Stimulated activated CD8-positive, alpha-beta memory T cell treated with anti-CD3 and anti-CD28 coated beads, Interleukin-4, amount 100 ng/mL, for 48 hours (primary cell): ENCODE measurements at places on chromosomes 3 and 15.

- no peak for DNase-seq
Measured at GRCh38 chr3:76400141-76400540, 614.8 kb upstream of the ZNF717 start.

GRCh38 chr3:150729682-150730360, 26.1 kb upstream of the ERICH6 start:
- DNase-seq = no peak

DNA sequence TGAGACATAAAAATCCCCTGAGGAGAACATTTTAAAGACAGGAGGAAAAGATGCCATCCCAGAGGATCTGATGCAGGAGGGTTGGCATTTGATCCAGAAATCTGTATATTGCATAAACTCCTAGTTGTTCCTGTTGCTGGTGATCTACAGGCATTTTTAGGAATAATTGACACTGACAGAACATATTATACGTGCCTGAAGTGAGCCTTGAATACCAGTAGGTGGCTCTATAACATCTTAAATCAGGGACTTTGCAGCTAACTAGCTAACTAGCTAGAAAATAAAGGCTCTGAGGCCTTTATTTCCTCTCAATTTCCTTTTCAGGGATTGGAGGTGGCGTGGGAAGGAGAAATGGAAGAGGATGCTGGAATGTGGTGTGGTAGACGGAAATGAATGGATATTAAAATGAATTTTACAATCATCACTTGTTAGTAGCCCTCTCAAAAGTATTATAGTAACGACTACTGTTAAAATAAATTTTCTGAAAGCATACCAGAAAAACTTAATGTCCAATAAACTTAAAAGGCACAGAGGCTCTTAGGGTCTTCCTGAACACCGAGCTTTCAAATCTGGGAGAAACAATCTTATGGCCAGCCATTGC, 73.8 kb upstream of the ZBED2 start:
- DNase-seq = no peak

GRCh38 chr15:44698641-44699040, 12.5 kb downstream of the PATL2 start:
- DNase-seq = no peak

- no peak for DNase-seq
Measured at GRCh38 chr15:58611731-58612676, 137.5 kb downstream of the ADAM10 start.

GRCh38 chr15:74294010-74294409, 57.9 kb downstream of the CCDC33 start:
- DNase-seq = no peak

DNA sequence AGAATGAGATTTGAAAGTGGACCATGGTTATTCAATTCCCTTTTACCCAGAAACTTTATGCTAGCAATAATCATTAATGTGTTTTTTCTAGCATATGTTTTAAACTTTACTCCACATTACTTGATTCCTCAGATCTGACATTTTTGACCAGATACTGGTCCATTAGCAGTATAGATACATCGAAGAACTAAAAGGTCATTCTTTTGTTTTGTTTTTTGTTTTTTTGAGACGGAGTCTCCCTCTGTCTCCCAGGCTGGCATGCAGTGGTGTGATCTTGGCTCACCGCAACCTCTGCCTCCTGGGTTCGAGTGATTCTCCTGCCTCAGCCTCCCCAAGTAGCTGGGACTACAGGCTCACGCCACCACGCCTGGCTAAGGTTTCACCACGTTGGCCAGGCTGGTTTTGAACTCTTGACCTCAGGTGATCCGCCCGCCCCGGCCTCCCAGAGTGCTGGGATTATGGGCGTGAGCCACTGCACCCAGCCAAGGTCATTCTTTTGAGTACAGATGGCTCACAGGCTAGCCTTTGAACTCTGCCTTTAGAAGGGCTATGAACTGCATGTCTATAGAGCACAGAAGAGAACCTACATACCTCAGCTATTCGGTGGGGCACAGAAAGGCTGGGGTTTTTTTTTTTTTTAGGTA, 28.6 kb downstream of the CHP1 start:
- no peak for DNase-seq

GRCh38 chr3:127059072-127059471, 76.2 kb downstream of the PLXNA1 start:
- DNase-seq = no peak

- DNase-seq = no peak
Measured at GRCh38 chr3:112498914-112499711, at the start of gene BTLA. Gene BTLA (minus strand): TSS chr3:112499472. CDS start chr3:112499358, 114 bp downstream.

- no peak for DNase-seq
Measured at GRCh38 chr3:166304584-166304983, 467.4 kb upstream of the BCHE start.

- peak; percentile 58 for DNase-seq
Measured at GRCh38 chr3:142931222-142931621, 32.3 kb downstream of the PAQR9 start.

GRCh38 chr15:52039925-52040781, 21.1 kb downstream of the MAPK6 start:
- DNase-seq = no peak

- DNase-seq = peak; percentile 42
Measured at GRCh38 chr3:191328962-191329653, at the start of gene CCDC50. Gene CCDC50 (plus strand): TSS chr3:191329394. CDS start chr3:191329675, 281 bp downstream.

DNA sequence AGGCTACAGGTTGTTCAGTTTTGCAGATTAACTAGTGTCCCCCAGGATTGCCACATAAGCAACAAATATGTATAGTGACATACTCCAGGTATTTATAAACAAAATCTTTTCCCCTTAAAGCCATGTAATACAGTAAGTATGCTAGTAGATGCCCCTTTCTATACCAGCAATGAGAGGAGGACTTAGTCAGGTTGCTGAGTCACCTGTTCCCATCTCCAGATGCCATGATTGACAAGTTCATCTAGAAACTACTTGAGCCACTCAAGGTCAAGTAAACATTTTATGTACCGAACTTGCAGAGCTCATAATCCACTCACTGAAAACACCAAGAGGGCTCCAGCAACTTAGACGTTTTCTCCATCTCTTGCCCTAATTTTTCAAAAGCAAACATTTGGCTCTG, 18.2 kb downstream of the SLC9A9 start:
- DNase-seq = no peak

DNA sequence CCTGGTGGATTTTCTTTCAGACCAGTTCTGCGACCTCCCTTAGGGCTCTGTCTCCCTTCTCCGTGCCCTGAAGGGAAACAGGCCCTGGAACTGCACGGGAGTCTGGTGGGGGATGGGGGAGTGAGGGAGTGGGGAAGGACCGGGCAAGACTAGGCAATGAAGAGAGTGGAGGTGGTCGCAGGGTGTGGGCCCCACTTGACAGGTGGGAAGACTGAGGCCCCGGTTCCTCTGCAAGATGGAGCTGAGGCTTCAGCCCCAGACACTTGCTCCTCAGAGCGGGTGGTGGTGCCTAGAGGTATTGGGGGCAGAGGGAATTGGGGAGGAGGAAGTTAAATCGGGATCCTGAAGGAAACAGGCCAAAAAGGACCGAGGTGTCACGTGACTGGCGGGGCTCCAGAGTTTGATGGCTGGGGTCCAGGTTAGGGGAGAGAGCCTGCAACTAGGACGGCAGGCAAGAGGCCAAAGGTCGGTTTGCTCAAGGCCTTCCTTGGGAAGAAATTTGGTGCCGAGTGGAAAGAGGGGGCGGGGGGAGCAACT, 597 bp upstream of the CAMK1 start:
- DNase-seq = no peak

DNA sequence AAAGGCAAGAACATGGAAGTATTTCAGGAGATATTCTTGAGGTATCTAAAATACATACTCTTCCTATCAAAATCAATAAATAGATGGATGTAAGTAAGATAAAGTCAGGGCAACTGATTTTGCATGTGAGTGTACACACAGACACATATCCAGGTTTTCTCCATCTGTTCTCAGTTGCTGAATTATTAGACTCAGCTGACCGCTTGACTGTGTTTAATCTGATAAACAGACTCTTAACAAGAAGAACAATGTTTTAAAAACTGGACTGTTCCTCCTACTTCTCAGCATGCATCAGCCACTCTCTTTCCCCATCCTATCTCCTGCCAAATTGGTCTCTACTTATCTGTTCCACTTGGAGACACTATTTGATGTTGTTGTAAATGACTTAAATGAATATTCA, 73.5 kb downstream of the GOLGA8G start:
- DNase-seq = no peak

GRCh38 chr15:25741256-25741580, 121.9 kb downstream of the ATP10A start:
- DNase-seq = no peak

GRCh38 chr15:98537516-98538060, 110.8 kb upstream of the IGF1R start:
- no peak for DNase-seq

DNA sequence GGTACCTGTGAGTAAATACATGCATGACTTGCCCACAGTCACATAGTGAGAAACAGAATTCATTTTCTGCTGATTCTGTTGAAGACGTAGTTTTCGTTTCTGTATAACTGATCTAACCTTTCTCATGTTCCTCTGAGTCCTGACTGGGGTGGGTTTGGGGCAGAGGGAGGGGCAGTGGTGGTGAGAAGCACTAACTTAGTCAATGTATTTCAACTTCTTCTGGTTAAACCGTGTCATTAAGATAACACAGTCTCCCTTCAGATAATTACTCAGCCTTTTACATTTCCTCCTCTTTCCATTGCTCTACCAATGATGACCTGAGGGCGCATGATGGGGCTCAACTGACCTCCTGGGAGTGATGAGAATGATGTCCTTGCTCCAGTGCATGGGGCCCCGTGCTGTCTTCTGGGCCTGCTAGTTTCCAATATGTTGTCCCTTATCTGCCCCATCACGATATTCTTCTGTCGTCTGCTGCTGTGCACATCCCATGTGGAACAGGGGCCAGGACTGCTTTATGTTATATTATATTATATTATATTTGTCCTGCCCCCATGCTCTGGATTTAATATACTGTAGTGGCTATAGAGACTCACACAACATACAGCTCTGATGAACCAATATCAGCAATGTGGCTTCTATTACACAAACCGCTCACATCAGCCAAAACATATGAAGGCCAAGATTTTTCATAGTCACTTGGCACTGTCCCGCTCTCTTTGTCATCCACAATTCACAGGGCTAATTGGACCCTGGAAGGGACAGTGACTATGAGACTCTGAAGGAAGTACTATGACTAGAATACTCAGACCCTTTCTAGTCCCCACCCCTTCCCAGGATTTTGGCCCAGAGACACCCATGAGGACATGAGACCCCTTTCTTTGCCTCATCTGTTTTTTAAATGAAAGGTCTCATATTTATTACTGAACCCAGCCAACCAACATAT, 407.1 kb upstream of the MCTP2 start:
- DNase-seq = no peak

DNA sequence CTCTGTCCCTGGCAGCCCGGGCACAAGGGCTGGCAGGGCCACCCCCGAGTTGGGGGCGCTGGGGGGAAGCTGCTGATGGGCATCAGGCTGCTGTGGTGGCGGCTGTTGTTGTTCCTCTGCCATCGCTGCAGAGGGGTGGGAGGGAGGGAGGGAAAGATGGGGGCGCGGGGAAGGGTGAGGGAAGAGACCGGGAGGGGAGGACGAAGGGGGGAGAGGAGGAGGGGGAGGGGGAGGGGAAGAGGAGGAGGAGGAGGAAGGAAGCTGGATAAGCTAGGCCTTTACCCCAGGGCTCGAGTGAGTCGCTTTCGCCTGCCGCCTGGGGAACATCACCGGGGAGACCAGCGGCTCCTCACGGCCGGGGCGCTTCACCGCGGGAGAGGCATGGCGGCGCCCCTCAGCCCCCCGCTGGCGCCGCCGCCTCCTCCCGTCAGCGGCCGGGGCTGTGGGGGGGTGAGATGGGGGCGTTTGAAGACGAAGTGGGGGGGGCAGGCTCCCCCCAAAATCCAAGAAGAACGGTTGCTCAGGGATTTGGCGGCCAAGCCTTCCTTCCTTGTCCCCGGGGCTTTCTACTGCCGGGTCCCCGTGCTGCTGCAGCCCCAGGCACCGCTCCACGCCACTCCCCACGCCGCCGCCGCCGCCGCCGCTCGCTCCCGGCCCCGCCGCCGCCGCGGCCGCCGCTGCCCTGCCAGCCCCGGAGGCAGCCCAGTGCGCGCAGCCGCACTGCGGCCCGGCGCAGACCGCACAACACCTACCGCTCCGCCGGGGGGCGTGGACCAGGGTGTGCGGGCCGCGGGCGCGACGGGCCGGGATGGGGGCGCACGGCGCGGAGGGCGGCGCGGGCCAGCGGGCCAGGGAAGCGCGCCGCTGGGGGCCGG, at the start of gene RFX7:
Gene RFX7, minus strand, starts transcription at position 717 of the 875 bp plus-strand sequence. Its CDS starts 594 bp downstream, at position 123.
- DNase-seq = peak; percentile 78

GRCh38 chr3:86481031-86481430, 509.9 kb downstream of the VGLL3 start:
- DNase-seq = no peak

- DNase-seq = no peak
Measured at GRCh38 chr15:47577000-47577399, 140.3 kb upstream of the SEMA6D start.

DNA sequence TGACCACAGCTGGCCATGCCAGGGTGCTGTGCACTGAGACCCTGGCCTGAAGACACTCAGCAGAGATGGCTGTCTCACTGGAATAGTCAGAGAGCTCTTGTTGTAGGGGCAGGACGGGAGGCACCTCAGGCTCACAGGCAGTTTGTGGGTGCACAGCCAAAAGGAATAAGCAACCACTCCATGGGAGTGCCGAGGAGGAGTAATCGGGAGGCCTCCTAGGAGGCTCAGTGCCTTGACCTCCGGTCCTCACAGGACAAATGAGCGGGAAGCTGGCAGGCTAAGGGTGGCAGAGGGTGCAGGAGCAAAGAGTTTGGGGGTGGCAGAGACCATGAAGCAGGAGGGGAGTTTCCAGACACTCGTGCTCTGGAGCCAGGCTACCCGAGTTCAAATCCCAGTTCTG, 81.7 kb downstream of the SMAD6 start:
- no peak for DNase-seq

DNA sequence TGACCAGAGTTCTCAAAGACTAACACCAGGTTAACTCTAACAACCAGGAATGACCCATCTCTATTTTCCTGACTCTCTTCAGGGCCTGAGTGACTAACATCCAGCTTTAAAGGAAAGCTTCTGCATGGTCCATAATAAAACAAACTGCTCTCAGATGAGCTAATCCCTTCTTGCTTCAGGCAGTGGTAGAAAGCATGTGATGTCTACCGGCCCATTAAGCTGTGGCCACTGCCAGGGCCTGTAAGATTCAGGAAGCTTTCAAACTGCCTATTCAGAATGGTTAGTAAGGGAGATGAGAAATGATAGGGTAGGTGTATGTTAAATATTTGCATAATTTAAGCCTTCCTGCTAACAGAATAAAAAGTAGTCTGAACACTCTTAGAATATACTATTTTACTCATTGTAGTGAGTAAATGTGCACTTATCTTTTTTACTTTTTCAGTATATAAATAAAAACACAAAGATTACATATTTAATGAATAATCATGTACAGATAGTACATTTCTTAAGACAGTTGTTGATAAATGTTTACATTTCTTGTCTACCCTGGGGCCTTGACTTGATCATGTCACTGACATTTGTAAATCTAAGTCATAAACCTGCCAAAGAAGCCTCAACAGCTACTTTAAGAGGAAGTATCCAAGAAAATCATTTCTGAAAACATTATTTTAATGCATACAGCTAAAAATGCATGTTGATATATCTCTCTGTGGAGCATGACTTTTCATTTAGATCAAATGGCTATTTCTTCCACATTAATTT, 222.0 kb downstream of the MCTP2 start:
- DNase-seq = no peak

- DNase-seq = no peak
Measured at GRCh38 chr3:117105686-117106085, 396.1 kb downstream of the TUSC7 start.

GRCh38 chr3:53168175-53168923, 7.3 kb downstream of the PRKCD start:
- no peak for DNase-seq
